ENCODE measurements at places on chromosomes 13 and 19.

DNA sequence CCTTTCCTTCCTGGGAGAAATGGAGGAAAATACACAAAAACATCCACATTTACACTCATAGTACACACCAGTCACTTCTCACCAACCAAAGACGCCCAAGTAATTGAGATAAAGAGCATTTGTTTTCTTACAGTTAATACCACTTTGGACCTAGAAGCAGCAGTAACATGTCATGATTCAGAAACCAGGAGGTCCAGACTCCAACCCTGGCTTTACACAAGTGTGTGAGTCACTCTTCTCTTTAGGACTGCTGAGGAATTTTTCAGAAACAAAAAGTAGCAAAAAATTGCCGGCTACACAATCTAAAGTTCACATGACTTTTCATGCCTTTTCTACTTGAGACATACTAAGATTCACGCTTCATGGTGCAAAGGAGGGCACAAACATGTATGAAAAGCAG, 42.1 kb downstream of the TUBGCP3 start:
- no peak for DNase-seq

DNA sequence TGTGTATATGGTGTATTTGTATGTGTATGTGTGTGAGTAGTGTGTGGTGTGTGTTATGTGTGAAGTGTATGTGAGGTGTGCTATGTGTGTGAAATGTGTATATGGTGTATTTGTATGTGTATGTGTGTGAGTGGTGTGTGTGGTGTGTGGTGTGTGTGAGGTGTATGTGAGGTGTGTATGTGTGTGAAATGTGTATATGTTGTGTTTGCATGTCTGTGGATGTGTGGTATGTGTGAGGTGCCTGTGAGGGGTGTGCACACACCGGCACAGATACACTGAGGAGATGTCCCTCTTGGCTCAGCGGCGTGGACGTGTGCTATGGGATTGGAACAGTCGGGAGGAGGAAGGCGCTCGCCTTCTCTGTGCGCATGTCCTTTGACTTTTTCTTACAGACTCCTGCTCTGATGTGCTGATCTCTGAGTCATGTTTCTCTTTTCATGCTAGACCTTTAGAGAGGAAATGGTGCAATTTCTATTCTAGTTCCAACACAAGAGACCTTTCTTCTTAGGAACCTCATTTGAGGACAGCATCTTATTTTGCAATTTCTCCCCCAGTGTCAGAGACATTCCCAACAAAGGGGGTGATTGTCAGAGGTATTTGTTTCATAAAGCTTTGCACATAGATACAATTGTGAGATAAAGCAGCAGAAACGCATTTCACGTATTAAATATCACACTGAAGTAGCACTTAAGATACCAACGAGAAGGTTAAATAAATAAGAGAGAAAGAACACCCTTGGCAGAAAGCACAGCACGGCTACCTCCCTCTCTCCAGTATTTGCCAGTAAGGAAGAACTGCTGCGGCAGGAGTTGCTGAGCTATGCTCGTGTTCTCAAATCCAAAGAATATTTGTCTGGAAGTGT, 11.3 kb upstream of the TNFRSF19 start:
- DNase-seq, result no peak

GRCh38 chr13:42355092-42355485, 83.1 kb downstream of the AKAP11 start:
- no peak for DNase-seq

DNA sequence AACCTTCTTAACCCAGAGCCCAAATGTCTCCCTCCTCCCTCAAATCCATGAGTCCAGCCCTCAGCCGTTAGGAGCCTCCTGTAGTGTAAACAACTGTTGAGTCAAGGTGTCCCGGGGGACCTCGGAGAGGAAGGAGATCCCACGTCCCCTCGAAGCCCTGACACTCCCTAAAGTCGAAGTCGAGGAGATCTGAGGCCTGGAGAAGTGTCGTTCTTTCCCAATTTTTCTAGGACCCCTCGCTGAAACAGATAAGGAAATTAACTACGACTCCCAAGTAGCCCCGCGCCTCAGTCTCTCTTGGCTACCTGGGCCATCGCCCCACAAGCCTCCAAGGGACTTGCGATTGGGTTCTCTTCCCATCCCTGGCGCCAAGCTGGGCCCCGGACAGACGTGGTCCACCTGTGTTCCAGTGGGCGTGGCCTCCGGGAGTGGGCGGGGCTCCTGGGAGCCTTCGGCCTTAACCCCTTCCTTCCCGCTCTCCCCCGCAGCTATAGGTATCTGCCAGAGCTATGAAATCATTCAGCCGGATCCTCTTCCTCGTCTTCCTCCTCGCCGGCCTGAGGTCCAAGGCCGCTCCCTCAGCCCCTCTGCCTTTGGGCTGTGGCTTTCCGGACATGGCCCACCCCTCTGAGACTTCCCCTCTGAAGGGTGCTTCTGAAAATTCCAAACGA, 869 bp downstream of the GFY start:
- no peak for DNase-seq

- peak; percentile 52 for DNase-seq
These were observed 1.5 kb downstream of the RGCC start for GRCh38 chr13:41458761-41459431.

GRCh38 chr19:412356-413355, 3.7 kb upstream of the C2CD4C start:
- no peak for DNase-seq

- no peak for DNase-seq
These were observed 284.5 kb downstream of the FGF14 start for GRCh38 chr13:102117175-102117831.

- no peak for DNase-seq
These were observed 12.4 kb upstream of the SIAH3 start for GRCh38 chr13:45863709-45864590.

- no peak for DNase-seq
These were observed 158.9 kb downstream of the EFNB2 start for GRCh38 chr13:106376401-106377112.

DNA sequence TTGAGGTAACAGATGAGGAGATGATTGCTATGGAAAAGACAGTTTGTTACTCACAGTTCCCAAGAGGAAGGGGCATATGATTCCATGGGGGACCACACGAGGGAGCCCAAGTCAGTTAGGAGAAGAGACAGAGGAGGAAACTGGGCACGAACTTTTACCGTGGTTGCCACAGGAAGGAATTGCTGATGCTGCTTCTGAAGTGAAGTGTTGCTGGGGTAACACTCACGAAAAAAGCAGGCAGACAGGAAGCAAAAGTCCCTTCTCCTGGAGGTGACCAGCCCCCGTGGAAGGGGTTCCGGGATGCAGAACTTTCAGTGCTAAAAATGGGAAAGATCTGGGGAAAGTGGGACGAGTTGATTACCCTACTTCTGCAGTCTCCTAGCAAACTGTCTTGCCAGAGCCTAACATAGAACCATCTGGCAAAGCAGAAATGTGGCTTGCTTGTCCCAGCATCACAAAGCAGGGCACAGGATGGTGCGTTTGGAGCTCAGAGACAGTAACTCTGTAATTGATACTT, 35.4 kb upstream of the MAP3K10 start:
- DNase-seq, result no peak

GRCh38 chr19:39402346-39403300, 4.0 kb upstream of the ZFP36 start:
- peak; percentile 82 for DNase-seq

GRCh38 chr13:73922493-73923393, 211.5 kb downstream of the KLF12 start:
- DNase-seq, result no peak

DNA sequence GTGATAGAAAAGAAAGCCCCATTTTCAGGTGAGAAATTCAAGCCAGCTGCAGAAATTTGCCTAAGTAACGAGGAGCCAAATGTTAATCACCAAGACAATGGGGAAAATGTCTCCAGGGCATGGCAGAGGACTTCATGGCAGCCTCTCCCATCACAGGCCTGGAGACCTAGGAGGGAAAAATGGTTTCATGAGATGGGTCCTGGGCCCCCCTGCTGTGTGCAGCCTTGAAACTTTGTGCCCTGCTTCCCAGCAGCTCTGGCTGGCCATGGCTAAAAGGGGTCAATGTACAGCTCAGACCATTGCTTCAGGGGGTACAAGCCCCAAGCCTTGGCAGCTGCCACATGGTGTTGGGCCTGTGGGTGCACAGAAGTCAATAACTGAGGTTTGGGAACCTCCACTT, 9.9 kb downstream of the N4BP2L1 start:
- DNase-seq, result no peak

DNA sequence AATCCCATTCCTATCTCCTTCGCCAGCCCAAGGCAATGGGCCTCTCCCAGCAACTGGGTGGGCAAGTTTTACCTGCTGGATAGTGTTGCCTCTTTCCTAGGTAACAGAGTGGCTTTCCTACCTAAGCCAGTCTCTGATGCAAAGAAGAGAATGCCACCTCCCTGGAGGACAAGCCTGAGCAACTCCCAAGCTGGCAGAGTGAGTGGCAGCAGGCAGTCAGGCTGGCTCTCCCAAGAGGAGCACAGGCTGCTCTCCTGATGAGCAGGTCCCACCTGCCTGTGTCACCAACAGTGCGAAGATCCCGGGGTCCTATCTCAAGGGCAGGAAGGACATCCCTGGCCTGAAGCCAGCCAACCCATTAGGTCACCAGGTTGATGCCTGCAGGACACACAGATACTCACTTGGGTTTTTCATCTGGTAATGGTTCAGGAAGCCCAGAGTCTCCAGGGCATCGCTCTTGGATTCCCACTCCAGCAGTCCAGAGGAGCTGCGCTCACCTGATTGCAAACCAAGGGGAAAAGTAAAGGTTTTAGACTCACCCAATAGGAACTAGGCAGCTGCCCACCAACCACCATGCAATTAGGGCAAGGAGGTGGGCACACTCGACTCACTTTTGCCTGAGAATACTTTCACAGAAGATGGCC, 5.5 kb upstream of the ECH1 start:
- DNase-seq, result no peak

GRCh38 chr13:23620211-23620610, 50.0 kb downstream of the TNFRSF19 start:
- DNase-seq, result no peak

DNA sequence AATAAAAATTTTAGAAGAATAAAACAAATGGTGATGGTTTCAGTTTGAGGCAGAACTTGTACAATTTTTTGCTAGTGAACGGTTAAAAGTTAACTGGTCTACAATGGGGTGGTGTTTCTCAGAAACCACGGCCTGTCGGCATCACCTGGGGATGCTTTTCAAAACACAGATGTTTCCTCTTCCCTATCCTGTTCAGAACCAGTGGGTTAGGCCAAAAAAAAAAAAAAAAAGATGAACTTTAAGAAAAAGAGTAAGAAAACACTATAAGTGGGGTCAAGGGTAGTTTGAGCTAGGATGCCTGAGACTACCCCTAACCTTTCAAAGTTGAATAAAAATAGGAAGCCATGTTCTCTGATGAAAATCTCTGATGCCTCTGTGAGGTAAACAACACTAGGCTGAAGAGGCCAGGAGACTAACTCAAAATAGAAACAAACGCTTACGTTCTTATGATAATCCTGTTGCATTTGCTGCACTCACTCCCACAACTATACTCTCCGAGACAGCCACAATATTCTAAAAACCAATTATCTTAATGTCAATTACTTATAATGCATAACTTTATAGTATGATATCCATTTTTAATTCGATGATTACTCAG, 3.3 kb downstream of the MTIF3 start:
- no peak for DNase-seq

DNA sequence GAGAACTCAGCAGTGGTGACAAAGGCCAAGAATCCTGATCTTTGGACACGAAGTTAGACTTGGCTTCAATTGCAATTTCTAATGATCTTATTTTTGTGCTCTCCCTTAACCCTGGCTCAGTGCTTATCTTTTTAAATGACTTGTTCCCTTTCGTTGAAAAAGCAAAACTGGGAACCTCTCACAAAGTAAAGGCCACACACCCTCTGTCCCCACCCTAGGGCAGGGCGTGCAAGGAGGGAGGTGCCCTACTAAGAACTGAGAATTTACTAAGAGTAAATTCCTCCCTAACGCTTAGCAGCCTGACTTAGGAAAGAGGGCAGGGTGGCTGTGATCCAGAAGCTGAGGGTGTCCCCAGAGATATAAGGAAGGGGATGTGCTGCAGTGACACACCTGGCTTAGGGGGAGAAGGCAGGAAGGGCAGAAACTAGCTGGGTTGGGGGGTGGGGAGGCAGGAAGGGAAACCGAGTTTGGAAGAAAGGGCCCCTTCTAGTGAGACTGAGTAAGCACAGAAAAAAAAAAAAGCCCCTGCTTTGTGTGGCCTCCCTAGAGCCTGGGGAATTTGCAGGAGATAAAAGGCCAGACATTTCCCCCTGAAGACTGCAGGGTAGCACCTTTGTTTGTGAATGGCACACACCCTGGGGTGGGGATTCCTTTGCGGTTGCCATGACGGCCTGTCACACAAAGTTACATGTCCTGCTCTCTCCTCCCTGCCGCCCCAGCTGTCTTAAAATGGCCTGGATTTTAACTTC, 435.1 kb downstream of the EFNB2 start:
- DNase-seq, result no peak

DNA sequence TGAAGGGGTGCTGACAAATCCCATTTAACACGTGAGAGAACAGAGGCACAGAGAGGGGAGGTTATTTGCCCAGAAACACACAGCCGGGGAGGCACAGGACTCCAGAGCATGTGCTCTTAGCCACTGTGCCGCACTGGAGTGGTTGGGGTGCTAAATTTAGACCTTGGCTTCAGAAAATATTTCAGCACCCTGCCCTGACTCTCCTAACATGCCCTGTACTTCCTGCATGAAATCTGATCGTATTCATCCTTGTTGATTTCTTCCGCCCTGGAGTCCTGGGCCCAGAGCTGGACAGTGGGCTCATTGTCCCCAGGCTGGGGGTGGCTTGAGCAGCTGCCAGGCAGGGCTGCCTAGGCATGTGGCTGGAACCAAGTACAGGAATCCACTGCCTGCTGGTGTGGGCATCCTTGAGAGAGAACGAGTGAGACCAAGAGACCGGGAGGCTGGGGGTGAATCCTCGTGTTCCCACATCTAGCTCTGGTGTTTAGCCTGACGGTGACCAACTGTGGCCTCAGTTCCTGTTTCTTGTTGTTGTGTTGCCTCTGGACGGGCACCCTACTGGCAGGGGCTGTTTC, 5.3 kb downstream of the SLC27A1 start:
- no peak for DNase-seq

- DNase-seq, result no peak
These were observed 712.0 kb upstream of the SGCG start for GRCh38 chr13:22468824-22469223.

GRCh38 chr13:48258002-48258401, 25.0 kb downstream of the ITM2B start:
- no peak for DNase-seq

- no peak for DNase-seq
These were observed 208.9 kb downstream of the DNAJC15 start for GRCh38 chr13:43232144-43232872.

- no peak for DNase-seq
These were observed 13.3 kb downstream of the ZNF699 start for GRCh38 chr19:9296336-9296735.

DNA sequence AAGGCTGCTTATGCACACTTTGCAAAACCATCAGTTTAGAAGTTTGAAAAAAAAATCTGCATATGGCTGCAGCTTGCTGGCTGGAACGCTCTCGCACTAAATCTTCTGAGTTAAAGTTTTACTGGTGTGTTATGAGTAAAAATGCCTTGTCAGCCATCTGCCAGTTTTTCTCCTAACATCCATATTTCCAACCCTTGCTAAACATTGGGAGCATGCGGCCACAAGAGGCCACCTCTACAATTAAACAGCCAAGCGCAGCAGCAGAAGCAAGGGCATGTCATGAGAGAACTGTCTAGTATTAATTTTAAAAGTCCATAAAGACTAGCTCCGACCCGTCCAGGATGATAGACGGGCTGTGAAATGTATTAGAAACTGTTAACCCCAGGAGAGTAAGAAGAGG, 248.3 kb downstream of the TSHZ3 start:
- DNase-seq, result no peak
